ENCODE measurements at places on chromosomes 6 and 20.

DNA sequence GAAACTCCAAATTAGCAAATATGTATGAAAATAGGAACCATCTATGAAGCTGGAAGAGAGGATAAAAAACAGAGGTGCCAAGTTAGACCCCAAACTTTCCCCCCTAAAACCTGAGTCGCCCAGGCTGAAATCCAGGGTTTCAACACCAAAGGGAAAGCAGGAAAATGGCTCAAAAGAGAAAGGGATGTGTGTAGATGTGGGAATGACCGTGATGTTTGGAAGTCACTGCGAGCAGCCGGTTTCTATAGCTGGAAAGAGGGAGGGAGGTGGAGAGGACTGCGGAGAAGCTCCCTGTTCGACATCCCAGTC, 4.5 kb downstream of the RING1 start:
- no peak for DNase-seq

- no peak for DNase-seq
Measured at GRCh38 chr6:145003145-145003544, 718.0 kb downstream of the UTRN start.

DNA sequence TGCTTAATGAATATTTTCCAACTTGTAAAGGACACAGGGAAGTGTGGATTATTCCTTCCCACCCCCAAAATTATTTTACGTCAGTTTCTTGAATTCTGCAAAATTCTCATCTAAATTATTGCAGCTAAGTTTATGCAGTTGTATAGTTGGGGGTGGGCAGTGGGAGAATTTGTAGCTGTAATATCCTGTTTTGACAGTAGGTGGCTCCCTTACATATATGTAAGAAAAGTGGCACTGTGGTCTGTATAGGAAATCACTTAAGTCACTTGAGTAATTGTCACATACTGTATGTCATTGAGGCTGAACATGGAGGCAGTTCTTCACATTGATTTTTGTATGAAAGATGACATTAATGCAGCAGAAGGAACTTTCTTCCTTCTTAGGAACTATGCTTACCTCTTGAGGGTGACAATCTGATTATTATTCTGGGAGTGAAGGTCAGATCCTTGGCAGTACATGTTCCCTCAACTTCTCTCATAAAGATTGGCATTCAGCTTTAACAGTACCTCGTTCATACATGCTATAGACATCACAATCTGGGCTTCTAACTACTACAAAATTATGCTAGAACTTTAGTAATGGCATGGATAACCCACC, 14.6 kb upstream of the CFAP206 start:
- no peak for DNase-seq

DNA sequence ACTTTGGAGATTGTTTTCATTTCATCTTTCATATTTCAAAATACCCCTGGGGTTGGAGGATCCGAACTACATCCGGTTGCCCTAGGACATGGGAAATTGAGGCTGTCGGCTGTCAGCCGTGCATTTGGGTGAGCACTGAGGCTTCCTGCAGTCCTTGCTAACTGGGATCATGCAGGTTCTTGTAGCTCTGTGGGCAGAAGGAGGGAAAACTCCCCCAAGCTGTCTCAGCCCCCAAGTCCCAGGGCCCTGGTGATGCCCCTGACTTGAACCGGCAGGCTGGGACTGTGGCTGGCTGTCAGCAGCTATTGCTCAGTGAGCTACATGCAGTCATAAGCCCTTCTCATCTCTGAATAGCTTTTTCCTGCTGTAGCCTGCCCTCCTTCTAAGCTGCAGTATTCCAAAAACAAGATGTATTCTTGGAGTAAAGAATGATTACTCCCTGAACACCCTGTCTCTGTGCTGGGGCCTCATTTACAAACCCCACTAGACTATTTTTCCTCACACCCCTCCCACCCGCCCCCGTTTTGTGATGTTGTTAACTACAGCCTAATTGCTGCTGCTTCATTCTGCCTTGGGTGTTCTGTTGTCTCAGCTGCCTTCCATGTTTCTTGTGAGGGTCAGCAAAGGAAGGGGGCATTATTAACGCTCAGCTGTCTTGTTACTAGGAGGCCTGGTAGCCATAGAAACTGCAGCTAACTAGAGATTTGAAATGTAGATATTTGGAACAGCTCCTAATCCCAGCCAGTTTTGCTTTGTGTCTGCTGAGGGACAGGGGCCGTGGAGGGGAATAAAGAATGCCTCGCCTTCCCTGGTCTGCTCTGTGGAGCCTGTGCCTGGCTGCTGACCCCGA, 18.1 kb downstream of the MTRES1 start:
- no peak for DNase-seq

GRCh38 chr6:103720393-103720792, 1139.3 kb downstream of the HACE1 start:
- no peak for DNase-seq

DNA sequence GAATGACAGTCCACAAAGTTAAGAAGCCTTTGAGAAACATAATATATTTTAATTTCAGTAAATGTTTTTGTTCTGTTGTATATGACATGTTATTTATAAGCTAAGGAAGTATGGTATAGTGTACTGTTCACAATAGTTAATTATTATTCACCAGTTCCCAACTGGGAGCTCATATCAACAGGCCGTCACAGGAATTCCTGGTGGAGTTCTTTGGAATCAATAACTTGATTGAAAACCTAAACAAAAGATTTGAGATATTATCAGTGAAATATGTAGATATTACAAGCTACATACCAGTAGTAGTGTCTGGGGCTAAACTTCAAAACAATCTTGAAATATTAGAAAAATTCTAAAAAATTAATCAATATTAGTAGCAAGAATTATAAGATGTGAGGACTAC, 60.3 kb downstream of the NOX3 start:
- DNase-seq: no peak

- DNase-seq: no peak
Measured at GRCh38 chr6:156925718-156926607, 148.8 kb downstream of the ARID1B start.

DNA sequence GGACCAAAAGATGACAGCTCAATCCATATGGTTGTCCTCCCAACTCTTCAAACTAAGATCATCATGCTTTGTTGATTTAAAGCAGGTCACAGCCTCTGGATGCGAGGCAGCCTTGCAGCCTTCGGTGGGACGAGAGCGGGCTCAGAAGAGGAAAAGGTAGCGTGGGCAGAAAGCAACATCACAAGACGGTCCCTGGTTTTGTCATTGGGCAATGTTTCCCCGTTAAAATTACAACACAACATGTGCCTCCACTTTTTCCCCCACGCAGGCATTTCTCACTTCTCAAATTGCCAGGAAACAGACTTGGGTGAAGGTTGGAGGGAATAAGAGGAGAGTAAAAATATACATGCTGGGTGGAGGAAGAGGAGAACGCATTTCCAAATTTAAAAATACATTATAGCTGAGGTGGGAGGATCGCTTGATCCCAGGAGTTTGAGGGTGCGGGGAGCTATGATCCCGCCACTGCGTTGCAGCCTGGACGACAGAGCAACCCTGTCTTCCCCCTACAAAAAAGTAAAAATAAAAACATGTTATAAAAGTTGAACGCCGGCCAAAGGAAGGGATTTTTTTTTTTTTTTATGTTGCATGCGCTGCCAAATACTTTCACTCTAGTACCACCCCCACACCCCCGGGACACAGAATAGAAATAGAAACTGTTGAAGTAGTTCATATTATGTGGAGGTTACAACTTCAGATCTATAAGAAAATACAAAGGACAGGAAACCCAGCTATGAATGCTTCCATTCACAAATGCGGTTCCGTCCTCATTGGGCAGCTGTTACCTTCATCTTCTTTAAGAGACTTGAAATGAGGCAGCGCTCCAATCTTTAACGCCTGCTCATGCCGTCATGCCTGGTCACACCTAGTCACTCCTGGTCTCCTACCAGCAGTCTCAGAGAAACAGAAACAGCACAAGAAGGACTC, 13.9 kb upstream of the NAA20 start:
- no peak for DNase-seq

DNA sequence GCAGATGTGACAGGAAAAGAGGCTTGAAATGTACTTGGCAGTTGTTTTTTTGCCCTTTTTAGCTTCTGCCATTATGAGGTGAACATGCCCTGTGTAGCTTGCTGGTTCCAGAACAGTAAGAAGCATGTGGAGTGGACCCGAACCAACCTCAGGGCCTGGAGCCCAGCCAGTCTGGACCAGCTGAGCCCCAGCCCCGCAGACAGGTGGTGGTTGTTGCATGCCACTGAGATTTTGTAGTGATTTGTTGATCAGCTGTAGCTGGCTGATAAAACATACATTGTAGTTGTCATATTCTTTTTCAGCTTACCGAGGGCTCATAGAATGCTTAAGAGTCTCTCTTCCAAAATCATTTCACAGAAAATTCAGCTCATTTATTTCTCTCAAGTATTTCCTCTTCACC, 182.2 kb downstream of the FARS2 start:
- DNase-seq: no peak

DNA sequence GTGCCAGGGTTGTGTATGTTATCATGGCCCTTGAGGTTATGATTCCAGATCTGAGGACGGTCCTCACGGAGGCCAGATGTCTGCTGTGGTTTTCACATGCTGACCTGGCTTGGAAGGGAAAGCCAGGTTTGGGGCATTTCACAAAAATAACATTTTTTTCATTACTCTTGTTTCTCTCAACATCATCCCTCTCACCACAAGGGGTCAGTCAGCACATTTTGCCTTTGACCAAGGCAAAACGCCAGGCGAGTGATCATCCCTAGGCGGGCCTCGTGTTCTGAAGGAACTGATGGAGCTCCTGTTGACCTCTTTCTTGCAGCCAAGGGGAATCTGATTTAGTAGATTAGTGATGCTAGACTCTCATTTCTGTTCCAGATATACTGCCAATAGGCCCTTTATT, 133.5 kb downstream of the TBC1D7 start:
- DNase-seq: no peak

DNA sequence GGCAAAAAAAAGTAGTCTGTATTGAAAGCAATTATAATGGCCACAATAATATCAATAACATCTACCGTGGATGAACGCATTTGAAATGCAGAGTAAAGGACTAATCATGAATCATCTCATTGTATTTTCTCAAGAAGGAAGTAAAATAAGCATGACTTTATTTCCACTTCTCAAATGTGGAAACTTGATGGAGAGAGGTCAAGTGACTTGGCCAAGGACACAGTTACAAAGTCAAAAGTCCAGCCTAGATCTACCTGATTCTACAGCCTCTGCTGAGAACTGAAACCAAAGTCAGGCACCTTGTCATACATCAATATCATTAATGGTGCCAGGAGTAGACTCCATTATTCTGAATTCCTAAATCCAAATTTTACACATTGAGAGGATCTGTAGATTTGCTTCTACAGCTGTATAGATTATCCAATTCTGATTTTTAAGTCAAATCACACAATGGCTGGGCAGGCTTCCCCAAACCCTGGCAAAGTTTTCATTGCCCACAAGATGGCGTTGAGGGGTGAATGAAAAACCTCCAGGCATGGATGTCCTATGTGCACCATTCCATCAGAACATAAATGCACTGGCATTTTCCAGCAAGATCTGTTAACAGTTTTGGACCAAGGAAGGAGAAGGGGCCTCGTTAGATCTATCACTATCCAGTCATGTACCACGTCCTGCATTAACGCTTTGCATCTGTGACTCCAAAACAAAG, 423.1 kb downstream of the MAFB start:
- DNase-seq: no peak

- DNase-seq: no peak
Measured at GRCh38 chr6:87661016-87661415, 41.0 kb downstream of the AKIRIN2 start.

DNA sequence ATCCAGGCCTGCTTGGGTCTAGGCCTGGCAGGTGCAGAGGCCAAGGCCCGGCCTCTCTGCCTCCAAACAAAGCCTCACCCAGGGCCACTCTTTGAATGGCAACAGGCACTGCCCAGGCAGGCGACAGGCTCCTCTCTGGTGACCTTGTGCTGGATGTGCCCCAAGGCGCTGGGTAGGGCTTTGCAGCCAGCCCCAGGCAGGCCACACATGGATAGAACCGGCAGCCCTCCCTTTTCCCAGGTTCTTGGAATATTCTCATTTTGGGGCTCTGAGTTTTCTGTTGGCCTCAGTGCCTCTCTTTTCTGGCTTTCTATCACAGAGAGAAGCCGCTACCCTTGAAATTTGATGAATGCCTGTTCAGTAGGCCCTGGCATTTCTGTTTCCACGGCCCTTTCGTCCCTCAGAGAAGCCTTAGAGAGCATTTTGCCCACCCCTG, 18.9 kb downstream of the PKIG start:
- no peak for DNase-seq

DNA sequence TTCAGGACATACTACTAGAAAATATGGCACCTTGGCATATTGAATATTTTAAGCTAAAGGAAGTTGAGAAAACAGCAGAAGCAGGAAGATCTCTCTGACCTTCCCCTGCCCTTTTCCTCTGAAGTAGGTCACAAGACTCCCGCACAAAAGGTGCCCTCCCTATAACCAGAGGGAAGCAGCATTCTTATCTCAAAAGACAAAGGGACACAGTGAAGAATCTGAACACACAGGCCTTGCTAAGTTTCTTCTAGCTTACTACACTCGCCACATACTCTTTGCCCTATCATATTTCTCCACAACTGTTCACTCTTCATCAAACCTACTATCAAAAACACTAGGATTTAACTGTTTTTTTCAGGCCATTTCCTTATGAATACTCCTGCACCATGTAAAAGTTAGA, 151.2 kb downstream of the ELOVL4 start:
- DNase-seq: no peak

DNA sequence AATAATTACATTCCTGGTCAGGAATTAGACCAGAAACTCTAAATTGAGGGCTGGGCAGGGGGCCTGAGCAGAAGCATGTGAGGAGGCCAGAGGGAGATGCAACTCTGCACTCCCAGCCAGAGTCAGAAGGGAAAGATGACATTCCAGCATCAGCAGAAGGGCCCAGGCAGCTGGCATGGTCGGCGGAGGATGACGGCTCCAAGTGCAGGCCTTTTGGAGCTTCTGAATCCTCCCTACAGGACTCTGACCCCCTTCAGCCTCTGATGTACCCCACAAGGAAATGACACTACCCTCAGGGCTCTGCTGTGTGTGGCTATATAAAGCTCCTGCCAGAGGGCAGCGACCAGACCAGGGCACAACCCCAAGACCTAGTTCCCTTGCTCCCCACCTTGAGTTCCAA, 1.9 kb downstream of the LRFN2 start:
- DNase-seq: no peak

DNA sequence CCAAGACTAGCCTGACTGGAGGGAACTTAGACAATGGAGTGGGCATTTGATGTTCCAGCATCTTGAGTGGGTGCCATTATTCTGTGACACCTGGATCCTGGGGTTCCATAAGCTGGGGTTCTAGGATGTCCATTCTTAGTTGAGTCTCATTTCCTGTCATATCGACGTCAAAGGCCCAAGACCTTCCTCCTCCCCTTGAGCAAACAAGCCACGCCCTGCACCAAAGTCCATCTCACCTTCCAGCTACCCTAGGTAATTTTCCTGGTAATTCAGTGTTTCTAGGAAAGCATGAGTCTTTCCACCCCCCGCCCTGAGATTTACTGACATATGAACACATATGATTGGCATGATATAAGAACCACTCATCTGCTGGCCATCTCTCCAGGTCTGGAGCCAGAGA, at the start of gene TRIM40:
Gene TRIM40, plus strand, starts transcription at position 384 of the 400 bp plus-strand sequence. CDS start 897 bp downstream, outside the sequence.
- DNase-seq: no peak

- DNase-seq: no peak
Measured at GRCh38 chr20:3785240-3786125, 1.1 kb downstream of the CENPB start.

GRCh38 chr6:144590532-144590931, 305.4 kb downstream of the UTRN start:
- no peak for DNase-seq
